ENCODE measurements at places on chromosomes 6 and 20.

DNA sequence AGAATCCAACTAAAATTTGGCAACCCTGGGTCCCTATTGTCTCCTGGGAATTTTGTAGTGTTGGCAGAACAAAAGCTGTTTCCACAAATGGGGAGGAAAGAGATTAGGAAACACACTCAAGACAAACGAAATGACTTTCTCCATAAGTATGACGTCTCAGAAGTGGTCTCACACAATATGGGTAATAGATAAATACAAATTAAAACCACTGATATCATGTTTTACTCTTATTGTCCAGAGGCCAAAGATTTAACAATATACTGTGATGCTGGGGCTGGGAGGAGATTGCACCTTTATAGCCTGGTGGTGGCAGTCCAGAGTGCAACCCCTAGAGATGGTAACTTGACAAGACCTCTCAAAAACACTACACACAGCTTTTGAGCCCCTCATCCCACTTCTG lies 18.6 kb downstream of the FKBP1A start:
- no peak for DNase-seq

GRCh38 chr20:52539891-52540290 lies 348.3 kb upstream of the ZFP64 start:
- no peak for DNase-seq

DNA sequence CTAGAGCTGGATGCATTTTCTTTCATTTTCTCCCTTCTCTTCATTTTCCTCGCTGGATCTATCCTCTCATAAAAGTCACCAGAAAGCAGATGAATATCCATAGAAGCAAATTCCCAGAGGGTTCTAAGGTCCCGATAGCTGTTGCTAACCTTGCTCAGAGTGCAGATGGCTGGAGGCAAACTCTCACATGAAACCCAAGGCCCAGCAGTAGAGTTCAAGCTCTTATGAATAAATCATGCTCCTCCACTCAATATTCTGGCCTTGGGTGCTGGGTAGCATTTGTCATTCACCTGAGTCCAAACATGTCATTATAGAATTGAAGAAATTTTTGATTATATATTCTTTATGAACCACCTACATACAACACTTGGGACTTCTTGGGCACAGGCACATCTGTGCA lies 539.7 kb upstream of the MARCKS start:
- DNase-seq = no peak

GRCh38 chr6:90586546-90586835 lies 381 bp downstream of the MAP3K7 start:
- DNase-seq = no peak

GRCh38 chr20:47456952-47457724 lies 44.5 kb upstream of the NCOA3 start:
- no peak for DNase-seq

GRCh38 chr6:45467853-45468252 lies 90.1 kb upstream of the SUPT3H start:
- no peak for DNase-seq

DNA sequence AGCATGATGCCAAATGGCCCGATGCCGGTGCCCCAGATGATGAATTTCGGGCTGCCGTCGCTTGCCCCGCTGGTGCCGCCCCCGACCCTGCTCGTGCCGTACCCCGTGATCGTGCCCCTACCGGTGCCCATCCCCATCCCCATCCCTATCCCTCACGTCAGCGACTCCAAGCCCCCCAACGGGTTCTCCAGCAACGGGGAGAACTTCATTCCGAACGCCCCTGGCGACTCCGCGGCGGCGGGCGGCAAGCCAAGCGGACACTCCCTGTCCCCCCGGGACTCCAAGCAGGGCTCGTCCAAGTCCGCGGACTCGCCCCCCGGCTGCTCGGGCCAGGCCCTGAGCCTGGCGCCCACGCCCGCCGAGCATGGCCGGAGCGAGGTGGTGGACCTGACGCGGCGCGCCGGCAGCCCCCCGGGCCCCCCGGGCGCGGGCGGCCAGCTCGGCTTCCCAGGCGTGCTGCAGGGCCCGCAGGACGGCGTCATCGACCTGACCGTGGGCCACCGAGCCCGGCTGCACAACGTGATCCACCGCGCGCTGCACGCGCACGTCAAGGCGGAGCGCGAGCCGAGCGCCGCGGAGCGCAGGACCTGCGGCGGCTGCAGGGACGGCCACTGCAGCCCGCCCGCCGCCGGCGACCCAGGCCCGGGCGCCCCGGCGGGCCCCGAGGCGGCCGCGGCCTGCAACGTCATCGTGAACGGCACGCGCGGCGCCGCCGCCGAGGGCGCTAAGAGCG lies 144.6 kb downstream of the SOBP start:
- DNase-seq = no peak

DNA sequence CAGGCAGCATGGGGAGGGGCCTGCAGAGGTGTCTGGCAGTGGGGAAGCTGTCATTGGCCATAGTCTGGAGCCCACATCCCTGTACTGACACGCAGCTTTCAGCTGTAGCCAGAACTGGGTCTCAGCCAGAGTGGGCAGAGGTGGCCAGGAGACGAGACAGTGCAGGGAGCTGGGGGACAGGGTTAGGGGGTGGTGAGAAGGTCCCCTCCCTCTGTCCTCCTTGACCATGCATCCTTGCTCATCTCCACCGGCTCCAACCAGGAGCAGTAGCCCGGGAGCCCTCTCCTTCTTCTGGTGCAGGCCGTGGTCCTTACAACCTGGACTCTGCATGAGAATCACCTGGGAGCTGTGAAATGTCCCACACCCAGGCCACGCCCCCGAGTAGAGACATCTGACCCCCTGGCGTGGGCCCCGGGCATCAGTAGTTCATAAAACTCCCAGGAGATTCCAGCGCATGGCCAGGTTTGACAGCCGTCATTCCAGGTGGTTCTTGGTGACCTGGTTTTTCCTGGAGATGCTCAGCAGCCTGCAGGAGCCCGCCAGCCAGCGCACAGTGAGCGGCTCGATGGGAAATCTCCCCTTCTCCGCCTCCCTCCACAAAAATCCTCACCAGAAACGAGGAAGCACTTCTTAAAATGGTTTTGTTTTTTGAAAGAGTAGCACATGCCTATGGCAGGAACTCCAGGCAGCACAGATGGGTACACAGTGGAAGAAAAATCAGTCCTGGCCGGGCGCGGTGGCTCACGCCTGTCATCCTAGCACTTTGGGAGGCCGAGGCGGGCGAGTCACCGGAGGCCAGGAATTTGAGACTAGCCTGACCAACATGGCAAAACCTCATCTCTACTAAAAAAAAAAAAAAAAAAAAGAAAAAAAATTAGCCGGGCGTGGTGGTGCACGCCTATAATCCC lies 56.2 kb downstream of the ADNP start:
- no peak for DNase-seq

GRCh38 chr6:149094156-149094555 lies 223.4 kb upstream of the TAB2 start:
- DNase-seq = no peak

GRCh38 chr6:37966801-37967200 lies 147.3 kb downstream of the ZFAND3 start:
- DNase-seq = no peak

DNA sequence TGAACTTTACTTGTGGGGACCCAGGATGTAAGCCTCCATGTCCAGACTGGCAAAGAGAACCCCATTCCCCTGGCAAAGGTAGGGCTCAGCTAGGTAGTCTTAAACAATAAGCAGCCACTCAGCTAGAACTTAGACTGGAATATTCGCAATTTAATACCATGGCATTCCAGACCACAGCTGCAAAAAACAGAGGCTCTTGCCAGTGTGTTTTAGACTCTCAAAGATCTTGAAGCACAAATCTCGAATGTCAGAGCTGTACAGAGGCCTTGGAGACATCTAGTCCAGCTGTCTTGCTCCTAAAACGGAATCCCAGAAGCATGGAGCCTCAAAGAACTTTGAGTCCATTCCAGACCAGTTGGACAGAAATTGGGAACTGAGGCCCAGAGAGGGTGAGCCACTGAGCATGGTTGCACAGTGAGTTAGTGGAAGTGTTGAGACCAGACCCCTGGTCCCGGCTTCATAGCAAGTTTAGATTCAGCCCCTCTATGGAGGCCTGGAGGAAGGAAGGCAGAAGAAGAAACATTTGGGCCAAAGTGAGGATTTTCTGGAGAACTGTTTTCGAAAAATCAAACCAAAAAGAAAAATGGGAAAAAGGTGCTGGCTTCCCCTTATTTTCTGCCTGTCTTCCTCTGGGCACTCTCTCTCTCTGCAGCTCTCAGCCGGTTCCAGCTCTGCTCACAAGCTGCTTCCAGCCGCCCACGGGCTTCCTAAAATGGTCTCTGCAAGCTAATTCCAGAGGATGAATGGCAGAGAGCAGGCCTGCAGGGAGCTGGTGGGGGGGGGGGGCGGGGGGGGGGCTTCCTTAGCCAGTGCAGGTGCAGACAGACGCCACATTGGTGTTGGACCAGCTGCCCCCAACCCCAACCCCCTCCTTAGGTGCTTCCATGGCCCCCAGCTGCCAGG lies 32.4 kb downstream of the AAR2 start:
- DNase-seq = no peak

- DNase-seq = no peak
Measured at GRCh38 chr6:129776542-129777330, 66.8 kb upstream of the ARHGAP18 start.

GRCh38 chr6:69894578-69895347 lies 28.4 kb downstream of the COL19A1 start:
- DNase-seq = no peak

DNA sequence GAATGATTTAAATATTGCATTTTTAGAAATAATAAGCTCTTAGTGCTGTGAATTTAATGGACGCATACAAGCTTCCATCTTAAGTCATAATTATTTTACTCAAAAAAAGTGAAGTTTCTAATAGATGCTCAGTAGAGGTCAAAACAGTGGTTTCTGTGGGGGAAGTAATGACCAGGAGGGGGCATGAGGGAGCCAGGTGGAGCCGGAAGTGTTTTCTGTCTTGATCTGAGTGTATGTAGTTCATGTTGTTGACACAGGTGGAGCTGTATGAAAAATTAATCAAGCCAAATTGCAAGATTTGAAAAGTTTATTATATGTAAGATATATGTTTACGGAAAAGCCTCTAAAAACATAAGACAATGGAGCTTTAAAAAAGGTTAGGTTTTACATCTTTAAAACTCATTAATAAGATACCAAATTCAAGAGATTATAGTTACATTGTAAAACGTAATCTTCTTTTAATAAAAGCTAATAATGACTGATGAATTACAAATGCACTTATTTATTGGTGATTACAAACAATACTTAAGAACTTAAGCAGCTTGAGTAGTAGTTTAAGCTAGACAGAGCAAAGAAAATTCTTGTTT lies 68.0 kb downstream of the PLAGL1 start:
- no peak for DNase-seq

GRCh38 chr6:36621371-36621855 lies 27.3 kb downstream of the SRSF3 start:
- no peak for DNase-seq
